ENCODE measurements at places on chromosomes 5 and 9. TPM values are rescaled to one million over a fixed set of nuclear protein-coding genes. Genes with fewer than 3 reads are reported as not detected.

The MARCOL gene
- not detected for total RNA-seq

The FAF2 gene
- 34.6 TPM for total RNA-seq

The RFX3 gene
- 13.4 TPM for total RNA-seq

- no peaks in the 10 kb centered on the region for H3K36me3 ChIP-seq
- no peak overlapping the region for H3K4me3 ChIP-seq
- no peak overlapping the region for H3K27ac ChIP-seq
Measured at GRCh38 chr9:114428466-114428865, 40.7 kb upstream of the AKNA start.

DNA sequence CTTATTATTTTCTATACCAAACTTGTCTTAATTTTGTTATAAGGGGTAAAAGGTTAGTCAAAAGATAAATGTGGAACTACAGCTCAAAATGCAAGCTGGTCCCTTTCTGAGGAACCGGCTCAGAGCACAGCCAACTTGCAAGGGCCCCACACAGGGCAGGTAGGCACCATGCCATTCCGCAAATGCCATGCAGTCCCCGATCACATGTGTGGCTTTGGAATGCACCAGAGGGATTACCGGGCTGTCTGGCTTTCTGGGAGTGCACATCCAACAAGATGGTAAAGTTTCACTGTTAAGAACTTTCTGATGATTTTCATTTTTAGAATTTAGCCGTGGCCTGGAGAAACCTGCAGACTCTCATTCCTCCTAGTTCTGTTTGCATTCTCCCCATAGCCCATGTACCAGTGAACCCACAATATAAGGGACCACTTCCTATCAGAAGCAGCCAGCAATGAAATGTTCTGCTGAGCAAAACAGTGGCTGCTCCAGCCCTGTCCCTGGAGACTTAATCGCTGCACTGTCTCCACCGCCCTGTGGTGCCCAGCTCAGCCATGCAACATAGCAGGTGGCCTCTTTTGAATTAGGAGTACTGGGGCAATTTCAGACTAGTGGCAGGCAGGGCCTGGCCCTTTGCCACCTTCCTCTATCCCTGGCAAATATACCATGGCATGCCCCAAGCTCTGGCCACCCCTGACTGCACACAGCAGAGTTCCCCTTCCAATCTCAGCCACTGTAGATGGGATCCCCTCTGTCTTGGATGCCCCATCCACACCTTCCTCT, 11.4 kb downstream of the SHB start:
- DNase-seq, result no peak
- H3K4me3 ChIP-seq, result no peak overlapping the region
- H3K4me1 ChIP-seq, result no peaks in the 10 kb centered on the region
- H3K27me3 ChIP-seq, result no peaks in the 10 kb centered on the region
- H3K36me3 ChIP-seq, result no peaks in the 10 kb centered on the region

DNA sequence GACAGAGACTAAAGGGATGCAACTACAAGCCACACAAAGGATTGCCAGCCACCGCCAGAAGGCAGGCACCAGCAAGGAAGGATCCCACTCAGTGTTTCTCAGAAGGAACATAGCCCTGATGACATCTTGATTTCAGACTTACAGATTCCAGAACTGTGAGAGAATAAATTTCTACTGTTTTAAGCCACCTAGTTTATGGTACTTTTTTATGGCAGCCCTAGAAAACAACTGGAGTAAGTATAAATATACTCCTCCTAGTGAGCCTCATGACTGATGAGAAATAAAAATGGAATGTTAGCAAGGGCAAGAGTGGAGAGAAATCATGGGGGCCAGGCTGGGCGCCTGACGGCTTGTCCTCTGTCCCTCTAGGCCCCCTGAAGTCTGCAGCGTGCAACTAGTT, 307.3 kb downstream of the PIK3R1 start:
- no peaks in the 10 kb centered on the region for H3K4me1 ChIP-seq
- H3K36me3 ChIP-seq, result no peaks in the 10 kb centered on the region
- H3K4me3 ChIP-seq, result no peak overlapping the region
- no peaks in the 10 kb centered on the region for H3K27me3 ChIP-seq
- H3K27ac ChIP-seq, result no peak overlapping the region

DNA sequence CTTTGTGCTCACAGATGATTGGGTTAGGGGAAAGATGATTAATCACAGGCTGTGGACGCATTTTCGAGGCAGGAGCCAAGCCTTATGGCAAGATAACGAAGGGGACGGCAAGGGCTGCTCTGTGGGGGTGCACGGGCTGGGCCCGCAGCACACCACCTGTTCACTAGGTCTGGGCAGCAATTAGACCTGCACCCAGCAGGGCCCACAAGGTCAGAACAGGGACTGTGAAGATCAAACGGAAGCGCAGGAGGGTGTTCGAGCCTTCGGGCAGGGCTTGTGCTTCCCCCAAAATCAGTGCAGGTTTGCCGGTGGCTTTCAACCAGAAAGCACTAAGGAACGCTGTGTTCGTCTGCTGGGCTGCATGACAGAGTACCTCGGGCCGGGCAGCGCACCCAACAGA, 73.7 kb downstream of the UBE2QL1 start:
- no peak overlapping the region for H3K27ac ChIP-seq
- H3K4me1 ChIP-seq, result no peaks in the 10 kb centered on the region
- DNase-seq, result no peak

GRCh38 chr5:139574641-139575312, 13.6 kb downstream of the UBE2D2 start:
- no peak for DNase-seq
- no peak overlapping the region for H3K4me3 ChIP-seq
- peak overlapping the region; percentile 5 for H3K27ac ChIP-seq
- peaks cover 70% of the 10 kb centered on the region for H3K4me1 ChIP-seq
- peaks cover 9% of the 10 kb centered on the region for H3K36me3 ChIP-seq

DNA sequence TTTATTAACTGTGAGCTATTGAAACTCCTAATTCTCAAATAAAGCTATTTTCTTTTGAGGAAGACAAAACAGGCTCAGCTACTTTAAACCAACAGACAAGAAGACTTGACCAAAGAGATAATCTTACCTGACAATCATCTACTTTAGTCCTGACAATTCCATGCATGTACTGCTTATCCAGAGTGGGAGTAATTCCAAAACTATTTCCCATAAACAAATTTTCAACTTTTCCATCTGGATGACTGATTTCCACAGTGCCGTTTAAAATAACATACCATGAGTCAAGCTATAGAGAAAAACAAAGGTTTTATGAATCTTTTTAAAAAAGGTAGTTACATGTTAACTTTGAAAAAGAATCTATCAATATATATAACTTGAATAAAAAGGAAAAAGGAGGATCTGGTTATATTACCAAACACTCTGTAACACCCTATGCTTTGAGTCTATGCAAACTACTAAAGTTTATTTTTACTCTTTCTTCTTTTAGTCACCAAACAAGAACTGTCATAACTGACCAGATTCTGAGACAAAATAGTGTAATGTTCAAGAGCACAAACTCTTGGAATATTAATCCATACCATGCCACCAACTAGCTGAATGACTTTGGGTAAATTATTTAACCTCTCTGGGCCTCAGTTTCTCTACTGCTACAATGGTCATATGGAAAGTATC, 129.7 kb downstream of the RAPGEF6 start:
- DNase-seq, result no peak
- no peak overlapping the region for H3K4me3 ChIP-seq
- peaks cover 8% of the 10 kb centered on the region for H3K4me1 ChIP-seq
- no peaks in the 10 kb centered on the region for H3K27me3 ChIP-seq
- H3K36me3 ChIP-seq, result peaks cover 37% of the 10 kb centered on the region

GRCh38 chr5:153619771-153620170, 129.3 kb downstream of the GRIA1 start:
- no peaks in the 10 kb centered on the region for H3K36me3 ChIP-seq
- DNase-seq, result no peak
- no peaks in the 10 kb centered on the region for H3K27me3 ChIP-seq

DNA sequence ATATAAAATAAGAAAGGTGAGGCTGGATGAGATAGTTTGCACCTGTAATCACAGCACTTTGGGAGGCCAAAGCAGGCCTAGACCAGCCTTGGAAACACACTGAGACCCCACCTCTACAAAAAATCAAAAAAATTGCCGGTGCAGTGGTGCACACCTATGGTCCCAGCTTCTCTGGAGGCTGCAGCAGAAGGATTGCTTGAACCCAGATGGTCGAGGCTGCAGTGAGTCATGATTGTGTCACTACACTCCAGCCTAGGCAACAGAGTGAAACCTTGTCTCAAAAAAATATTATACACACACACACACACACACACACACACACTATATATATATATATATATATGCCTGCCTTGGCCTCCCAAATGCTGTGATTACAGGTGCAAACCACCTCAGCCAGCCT, 1.3 kb downstream of the SLC35D2 start:
- H3K4me1 ChIP-seq, result peaks cover 32% of the 10 kb centered on the region
- peaks cover 15% of the 10 kb centered on the region for H3K36me3 ChIP-seq
- H3K27ac ChIP-seq, result no peak overlapping the region
- H3K4me3 ChIP-seq, result no peak overlapping the region

- peak overlapping the region; percentile 82 for H3K4me3 ChIP-seq
- no peaks in the 10 kb centered on the region for H3K27me3 ChIP-seq
- peak overlapping the region; percentile 75 for H3K27ac ChIP-seq
- H3K4me1 ChIP-seq, result peaks cover 9% of the 10 kb centered on the region
- peak; percentile 82 for DNase-seq
- H3K36me3 ChIP-seq, result no peaks in the 10 kb centered on the region
Measured at GRCh38 chr9:6703898-6704639, 53.7 kb upstream of the KDM4C start.

- no peak for DNase-seq
- H3K27me3 ChIP-seq, result peaks cover 5% of the 10 kb centered on the region
- no peak overlapping the region for H3K4me3 ChIP-seq
Measured at GRCh38 chr9:69380301-69380700, 55.3 kb downstream of the ENTREP1 start.

DNA sequence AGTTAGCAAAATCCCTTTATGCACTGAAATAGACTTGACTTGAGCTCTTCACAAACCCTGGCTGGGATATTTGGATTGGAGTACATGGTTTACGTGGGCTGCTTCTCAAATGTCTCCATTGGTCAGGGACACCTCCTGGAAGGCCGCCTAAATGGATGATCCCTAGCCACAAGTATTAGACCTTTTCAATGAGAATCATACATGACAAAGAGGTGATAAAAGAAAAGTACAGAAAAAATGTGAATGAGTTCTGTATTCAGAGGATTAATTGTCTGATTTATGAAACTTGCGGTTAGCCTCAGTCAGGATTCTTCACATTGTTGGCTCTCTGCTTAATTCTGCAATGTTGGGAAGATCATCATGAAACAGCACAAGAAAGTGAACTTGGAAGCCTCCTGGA, 752.8 kb upstream of the ADAMTS16 start:
- H3K36me3 ChIP-seq, result no peaks in the 10 kb centered on the region
- no peaks in the 10 kb centered on the region for H3K27me3 ChIP-seq
- H3K27ac ChIP-seq, result no peak overlapping the region
- no peaks in the 10 kb centered on the region for H3K4me1 ChIP-seq

GRCh38 chr5:56123531-56124243, 109.4 kb downstream of the ANKRD55 start:
- no peak for DNase-seq
- H3K4me1 ChIP-seq, result peaks cover 42% of the 10 kb centered on the region
- no peak overlapping the region for H3K4me3 ChIP-seq
- H3K27ac ChIP-seq, result peak overlapping the region; percentile 10

GRCh38 chr9:107587191-107587963, 97.8 kb upstream of the KLF4 start:
- no peak overlapping the region for H3K4me3 ChIP-seq
- peaks cover 3% of the 10 kb centered on the region for H3K27me3 ChIP-seq
- DNase-seq, result no peak
- no peaks in the 10 kb centered on the region for H3K36me3 ChIP-seq
- H3K27ac ChIP-seq, result no peak overlapping the region
- no peaks in the 10 kb centered on the region for H3K4me1 ChIP-seq

DNA sequence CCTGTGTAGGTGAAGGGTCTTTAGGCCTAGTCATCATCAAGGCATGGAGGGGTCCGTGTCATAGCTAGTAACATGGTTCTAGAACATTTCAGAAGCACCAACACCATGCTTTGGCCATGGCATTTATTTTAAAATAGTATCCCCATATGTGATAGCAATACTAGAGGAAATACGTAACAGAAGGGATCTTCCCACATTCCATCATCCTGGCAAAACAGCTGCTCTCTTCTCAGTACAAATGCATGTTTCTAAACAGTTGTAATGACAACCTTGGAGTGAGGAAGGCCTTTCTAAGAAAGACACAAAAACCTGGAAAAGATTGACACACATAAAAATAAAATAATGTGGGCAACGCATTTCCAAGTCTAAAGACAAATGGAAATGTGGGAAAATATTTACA, 97.6 kb downstream of the GADD45G start:
- H3K27ac ChIP-seq, result no peak overlapping the region
- peak overlapping the region; percentile 52 for H3K4me3 ChIP-seq
- H3K36me3 ChIP-seq, result no peaks in the 10 kb centered on the region
- H3K4me1 ChIP-seq, result peaks cover 50% of the 10 kb centered on the region
- no peaks in the 10 kb centered on the region for H3K27me3 ChIP-seq

Measured in activated CD4-positive, alpha-beta memory T cell treated with anti-CD3 and anti-CD28 coated beads for 36 hours (primary cell).